ENCODE measurements at places on chromosomes 11 and 22.
A peak's percentile ranks its signal among the peaks of the same experiment; 100 is the strongest.

GRCh38 chr22:45859231-45860161, 117.5 kb downstream of the WNT7B start:
- DNase-seq, result peak; percentile 92

DNA sequence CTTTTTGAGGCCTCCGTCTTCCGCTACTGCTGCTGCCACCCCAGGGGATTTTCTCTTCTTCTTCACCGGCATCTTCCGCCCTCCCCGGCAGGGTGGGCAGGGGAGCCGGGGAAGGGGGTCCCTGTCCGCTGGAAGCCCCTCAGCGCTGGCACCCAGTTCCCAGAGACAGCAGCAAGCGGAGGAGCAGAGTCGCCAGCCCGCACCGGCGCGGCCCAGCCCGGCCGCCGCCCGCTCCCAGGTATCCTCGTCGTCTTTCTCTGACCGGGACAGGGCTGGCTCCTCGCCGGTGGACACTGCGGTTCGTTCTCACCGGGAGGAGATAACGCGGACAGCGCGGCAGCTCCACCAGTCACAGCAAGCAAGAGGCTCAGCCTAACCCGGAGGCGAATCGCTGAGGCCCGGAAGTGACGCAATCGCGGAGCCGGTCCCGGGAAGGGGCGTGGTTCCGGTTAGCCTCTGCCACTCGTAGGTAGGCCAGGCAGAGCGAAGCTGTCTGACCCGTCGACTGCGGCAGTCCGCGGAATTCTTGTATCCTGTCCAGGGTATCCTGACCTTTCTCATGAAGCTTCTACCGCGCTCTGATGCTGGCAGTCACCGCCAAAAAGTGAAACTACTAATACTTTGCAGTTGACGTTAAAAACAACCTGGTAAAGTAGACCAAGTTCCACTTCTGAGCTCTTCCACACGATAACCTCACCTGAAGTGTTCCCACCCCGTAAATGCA, at the start of gene DCUN1D5:
Gene DCUN1D5, minus strand, starts transcription at position 360 of the 724 bp plus-strand sequence. Its CDS starts 288 bp downstream, at position 72.
- DNase-seq, result peak; percentile 97

DNA sequence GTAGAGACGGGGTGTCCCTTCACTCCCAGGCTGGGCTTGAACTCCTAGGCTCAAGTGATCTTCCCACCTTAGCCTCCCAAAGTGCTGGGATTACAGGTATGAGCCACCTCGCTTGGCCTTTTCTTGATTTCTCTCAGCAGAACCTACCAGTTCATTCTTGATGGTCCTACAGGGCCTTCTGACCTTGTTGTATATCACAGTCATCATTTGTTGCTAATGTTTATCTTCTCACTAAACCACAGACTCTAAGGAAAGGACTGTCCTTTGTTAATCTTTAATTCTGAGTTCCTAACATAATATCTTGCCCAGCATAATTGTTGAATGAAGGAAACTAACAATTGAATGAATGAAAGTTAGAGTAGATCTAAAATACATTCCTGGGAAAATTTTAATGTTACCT, 22.0 kb upstream of the ZC3H12C start:
- no peak for DNase-seq

DNA sequence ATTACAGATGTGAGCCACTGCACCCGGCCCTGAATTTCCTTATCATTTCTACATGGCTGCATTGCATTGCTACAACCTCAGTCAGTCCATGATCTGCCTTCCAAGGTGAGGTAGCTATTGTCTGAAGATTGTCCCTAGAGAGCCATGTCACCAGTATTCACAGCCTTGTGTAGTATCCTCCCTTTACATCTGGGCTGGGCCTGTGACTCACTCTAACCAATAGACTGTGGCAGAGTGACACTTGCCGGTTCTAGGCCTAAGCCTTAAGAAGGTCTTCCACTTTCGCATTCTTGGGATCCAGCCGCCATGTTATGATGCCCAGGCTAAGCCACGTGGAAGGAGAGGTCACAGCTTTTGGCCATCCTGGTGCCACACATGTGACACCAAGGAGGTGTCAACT, 10.1 kb upstream of the PLEKHB1 start:
- DNase-seq, result no peak

DNA sequence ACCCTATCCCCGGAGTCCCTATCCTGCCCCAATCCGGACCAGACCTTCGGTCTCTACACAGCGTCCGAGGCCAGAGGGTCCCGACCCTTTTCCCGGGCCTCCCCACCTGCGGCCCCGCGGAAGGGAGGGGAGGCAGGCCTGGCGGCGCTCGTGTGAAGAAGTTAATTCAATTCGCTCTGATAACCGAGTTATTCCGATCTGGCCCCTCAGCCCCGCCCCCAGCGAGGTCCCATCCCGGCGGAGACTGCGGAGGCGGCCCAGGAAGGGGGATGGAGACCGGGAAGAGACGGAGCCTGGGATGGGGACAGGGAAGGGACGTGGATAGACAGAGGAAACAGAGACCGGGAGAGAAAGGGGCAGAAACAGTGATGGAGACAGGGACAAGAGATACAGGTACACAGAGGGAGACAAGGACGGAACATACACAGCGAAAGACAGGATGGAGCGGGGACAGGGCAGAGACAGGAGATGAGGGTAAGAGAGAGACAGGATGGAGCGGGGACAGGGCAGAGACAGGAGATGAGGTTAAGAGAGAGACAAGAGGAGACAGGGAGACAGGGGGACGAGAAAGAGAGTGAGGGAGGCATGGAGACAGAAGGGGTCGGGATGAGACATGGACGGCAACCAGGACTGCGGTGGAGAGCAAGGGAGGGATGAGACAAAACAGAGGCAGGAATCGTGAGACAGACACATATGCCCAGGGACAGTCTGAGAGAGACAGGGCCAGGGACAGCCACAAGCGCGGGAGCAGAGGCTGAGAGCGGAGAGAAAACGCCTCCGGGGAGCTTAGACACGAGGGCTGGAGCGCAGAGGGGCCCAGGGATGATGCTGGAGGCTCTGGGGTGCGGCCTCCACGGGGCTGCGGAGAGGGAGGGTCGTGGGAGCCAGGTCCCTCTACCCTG, 636 bp upstream of the PHOX2A start:
- no peak for DNase-seq

- DNase-seq, result no peak
Measured at GRCh38 chr11:31450841-31451240, 58.6 kb downstream of the IMMP1L start.

GRCh38 chr22:20843501-20843900, 15.1 kb downstream of the PI4KA start:
- DNase-seq, result peak; percentile 71

- peak; percentile 76 for DNase-seq
Measured at GRCh38 chr11:1532606-1533341, 39.3 kb downstream of the DUSP8 start.

- peak; percentile 38 for DNase-seq
Measured at GRCh38 chr11:102580185-102580951, 44.8 kb downstream of the MMP20 start.

GRCh38 chr11:70402685-70403084, 4.4 kb downstream of the CTTN start:
- DNase-seq, result peak; percentile 46

DNA sequence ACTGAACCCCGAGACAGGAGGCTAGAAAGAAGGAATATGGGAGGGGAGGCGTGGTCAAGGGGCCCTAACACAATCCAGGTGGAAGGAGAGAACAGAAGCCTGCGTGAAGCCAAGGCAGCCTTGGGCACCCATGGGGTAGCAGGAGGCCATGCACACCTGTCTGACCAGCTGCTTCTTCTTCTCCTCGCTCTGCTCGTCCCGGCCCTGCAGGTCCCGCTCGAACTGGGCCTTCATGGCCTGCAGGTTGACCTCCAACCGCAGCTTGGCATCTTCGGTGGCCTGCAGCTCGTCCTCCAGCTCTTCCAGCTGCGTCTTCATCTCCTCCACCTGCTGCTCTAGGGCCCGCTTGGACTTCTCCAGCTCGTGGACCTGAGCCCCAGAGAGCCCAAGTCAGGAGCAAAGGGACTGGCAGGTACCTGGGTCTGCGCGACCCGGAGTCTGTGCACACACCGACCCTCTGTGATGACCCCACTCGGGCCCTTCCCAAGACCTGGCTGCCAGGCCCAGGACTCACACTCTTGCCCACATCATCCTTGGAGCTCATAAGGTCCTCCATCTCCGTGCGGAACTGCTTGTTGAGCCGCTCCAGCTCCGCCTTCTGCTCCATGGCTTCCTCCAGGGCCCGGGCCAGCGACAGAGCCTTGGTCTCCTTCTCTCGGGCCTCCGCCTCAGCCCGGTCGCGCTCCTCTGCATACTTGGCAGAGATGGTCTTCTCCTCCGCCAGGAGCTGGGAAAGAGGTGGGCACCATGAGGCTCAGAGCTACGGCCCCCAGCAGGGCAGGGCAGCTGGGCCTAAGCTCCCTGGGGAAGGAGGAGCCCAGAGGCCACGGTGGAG, 35.9 kb downstream of the APOL1 start:
- DNase-seq, result no peak

- no peak for DNase-seq
Measured at GRCh38 chr11:71486320-71486719, 33.3 kb downstream of the NADSYN1 start.

DNA sequence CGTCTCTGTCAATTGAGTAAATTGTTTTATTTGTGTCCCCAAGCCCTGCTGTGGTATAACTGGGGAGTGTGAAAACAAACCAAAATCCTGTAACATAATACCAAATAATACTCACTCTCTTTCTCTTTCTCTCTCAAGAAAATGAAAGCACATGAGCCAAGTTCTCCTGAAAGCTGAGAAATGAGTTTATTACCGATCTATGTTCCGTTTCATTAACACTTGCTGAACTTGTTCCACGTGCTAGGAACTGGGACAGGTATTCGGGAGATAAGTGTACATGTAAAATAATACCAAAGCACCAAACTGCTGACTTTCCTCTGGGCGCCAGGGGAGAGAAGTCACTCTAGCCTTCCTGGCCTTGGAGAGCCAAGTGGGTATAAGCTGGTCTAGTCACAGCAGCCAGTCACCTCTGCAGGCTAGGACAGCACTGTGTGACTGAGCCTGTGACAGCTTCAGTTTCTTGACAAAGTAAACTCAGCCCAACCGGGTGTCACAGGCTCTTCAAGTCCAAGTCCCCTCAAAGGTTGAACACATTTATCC, 23.1 kb downstream of the CD6 start:
- no peak for DNase-seq
